AG09309 (cell line): ENCODE measurements at places on chromosomes 7 and 10.

- no peak for DNase-seq
Measured at GRCh38 chr10:43197834-43198681, 59.8 kb downstream of the CSGALNACT2 start.

DNA sequence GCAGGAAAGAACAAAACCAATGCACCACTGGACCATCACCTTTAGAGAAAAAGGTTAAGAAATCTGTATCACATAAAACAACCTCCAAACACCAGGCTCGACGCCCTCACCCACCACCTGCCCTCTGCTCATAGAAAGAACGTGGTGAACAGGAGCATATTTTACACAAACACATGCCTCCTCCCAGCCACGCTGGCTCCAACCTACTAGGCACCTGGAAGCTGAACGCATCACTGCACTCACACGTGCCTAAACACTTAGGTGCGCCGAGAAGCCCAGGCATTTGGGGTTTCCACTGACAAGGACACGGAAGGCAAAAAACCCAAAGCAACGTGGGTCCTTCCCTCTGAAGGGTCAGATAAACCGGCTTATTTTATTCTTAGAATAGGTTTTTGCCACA, 56.0 kb downstream of the PTPRN2 start:
- DNase-seq: no peak

DNA sequence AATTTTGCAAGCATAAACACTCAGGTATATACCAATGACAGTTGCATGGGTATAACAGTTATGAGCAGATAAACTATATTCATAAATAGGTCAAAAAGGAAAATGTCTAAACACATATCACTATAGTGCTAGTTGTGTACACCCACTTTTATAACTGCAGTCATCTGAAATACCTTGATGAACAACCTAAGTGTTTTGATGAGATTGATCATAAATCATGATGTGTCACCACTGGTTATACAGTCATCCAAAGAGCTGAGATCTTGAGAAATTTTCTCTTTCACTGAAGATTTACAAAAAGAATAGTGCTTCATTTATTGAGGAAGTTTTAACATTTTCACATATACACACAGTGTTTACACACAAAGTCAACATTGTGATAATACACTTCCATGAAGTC, 78.6 kb upstream of the SLC25A13 start:
- DNase-seq: no peak

DNA sequence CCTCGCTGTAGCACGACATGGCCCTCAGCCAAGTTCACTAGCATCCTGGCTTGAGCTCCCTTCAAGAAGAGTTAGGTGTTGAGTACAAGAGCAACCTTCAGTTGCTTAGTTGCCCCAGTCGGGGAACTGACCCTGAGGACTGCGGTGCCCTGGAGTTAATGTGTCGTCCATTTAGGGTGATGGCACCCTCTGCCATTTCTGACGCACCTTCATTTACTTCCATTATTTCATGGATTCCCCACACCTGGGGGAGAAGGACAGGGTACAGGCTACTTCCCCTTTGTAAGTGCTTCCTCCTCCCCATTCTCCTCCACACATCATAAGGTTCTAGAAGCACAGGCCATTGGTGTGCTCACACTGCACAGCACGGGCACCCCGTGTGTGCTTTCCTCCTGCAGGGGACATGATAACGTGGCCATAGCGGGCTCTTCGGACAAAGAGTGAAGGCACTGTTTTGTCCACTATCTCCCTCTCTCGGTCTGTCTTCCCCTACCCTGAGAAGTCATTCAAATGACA, 1.8 kb downstream of the ALOX5 start:
- no peak for DNase-seq

DNA sequence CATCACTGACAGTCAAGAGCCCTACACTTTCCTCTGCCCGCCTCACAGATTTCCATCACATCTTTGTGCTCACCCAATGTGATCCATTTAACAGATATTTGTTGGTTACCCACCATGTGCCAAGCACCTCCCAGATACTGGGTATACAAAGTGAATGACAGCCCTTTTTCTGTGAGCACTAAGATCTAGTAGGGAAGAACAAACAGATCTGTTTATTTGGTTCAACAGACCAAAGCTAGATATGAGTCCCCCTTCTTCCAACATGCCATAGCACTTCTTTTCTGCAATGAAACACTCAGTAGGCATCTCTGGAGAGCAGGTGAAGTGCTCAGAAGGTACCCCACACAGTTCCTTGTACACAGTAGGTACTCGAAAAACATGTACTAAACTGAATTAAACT, 101.4 kb downstream of the HIPK2 start:
- no peak for DNase-seq
